ENCODE measurements at places on chromosomes 5 and 9.

- DNase-seq, result no peak
Measured at GRCh38 chr5:1478271-1479035, 33.2 kb upstream of the SLC6A3 start.

DNA sequence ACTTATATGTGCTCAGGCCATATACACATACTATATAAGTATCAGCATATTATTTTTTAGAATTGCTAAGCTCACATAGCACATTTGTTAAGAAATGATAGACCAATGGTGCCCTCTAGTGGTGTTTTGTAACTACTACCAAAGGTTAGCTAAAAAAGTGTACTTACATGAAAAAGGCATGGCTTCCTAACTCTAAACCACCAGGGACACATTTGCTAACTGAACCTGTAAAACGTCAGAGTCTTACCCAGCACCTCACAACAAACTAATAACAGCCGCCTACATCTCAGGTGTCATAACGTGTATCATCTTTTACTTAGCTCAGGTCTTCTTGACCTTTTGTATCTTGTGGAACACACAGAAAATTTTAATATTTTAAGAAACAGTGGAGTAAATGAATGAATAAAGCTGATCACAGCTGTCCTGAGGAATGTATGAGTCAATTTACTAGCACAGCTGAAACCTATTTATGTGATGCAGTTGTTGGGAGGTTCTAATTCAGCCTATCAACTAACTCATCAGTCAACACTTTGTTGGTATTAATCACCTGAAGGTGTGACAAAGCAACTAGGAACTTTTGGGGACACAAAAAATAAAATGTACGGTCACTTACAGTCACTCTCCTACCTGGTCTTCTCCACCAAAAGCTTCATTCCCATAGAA is 72.9 kb downstream of the BAAT start:
- DNase-seq, result peak; percentile 68

GRCh38 chr5:15320871-15321270 is 179.1 kb upstream of the FBXL7 start:
- no peak for DNase-seq

DNA sequence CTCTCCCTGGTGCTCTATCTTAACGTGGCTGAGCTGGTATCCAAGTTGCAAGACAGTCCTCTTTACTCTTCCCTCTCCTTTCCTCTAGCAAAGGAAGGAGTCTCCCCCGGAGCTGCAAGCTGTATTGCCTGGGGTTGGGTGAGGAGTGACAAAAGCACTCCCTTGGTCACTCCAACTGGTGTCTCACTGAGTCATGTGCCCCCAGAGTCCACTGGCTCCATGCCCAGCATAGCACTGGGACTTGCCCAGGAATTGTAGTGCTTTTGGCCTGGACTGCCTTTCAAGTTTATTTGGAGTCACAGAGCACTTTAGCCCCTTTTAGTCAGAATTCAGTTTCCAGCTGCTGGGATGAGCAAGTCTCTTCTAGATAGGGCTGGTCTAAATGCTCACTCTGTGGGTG is 82.6 kb upstream of the FST start:
- peak; percentile 38 for DNase-seq

DNA sequence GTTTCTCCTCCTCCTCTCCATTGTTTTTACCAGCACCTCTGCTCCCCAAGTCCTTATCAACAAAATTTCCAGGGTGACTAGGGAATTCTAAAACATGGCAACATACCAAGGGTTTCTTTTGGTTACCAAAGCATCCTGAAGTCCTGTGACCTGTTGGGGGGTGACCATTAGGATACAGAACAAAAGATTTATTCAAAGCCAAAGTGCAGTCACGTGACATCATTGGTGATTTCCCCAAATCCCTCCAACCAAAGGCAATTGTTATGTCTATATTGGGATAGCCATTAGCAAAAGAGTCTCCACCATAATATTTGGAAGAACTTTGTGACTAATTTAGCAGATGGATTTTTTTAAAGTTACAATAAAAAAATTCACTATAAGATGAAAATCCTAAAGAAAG is 168.4 kb downstream of the TRPM6 start:
- DNase-seq, result no peak

- DNase-seq, result no peak
Measured at GRCh38 chr9:84955971-84956370, 286.4 kb downstream of the NTRK2 start.

- DNase-seq, result no peak
Measured at GRCh38 chr5:37888476-37888875, 48.6 kb upstream of the GDNF start.

DNA sequence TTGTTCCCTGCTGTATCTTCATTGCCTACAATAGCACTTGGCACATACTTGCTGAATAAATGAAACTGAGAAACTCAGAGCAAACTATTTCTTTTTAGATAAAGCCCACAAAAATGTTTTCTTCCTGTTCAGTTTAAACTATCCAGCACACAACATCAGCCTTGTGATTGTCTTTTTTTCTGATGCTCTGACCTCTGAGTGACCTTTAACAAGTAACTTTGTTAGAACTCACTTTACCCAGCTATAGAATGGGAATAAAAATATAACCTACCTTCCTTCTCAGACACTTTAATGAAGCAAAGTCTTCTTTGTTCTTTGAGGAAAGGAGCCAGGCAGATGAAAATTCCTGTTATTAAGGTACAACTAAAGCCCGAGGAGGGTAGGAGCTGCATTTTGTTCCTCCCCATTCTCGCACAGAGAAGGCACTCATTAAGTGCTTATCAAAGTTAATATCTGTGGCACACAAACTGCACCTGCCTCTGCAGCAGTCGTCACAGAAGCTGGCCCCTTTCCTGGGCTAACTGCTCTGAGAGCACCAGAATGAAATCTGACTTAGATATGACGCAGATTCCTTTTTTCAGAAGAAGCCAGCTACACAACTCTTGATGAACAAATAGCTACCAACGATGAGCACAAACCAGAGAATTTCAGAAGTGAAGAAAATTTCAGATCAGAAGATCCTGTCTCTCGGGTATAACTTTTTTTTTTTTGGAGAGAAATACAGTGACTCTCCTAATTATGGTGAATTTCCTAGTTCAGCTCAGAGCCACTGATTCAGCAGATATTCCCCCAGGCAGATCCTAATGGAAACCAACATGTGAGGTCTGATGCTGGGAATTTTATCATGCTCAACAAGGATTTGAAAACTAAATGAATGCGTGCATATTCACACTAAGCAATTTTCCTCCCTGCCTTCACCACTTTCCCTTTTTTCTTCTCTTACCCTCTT is 31.0 kb upstream of the NR3C1 start:
- no peak for DNase-seq
